ENCODE measurements at places on chromosomes 2 and 18. TPM values are rescaled to one million over a fixed set of nuclear protein-coding genes. Genes with fewer than 3 reads are reported as not detected.

DNA sequence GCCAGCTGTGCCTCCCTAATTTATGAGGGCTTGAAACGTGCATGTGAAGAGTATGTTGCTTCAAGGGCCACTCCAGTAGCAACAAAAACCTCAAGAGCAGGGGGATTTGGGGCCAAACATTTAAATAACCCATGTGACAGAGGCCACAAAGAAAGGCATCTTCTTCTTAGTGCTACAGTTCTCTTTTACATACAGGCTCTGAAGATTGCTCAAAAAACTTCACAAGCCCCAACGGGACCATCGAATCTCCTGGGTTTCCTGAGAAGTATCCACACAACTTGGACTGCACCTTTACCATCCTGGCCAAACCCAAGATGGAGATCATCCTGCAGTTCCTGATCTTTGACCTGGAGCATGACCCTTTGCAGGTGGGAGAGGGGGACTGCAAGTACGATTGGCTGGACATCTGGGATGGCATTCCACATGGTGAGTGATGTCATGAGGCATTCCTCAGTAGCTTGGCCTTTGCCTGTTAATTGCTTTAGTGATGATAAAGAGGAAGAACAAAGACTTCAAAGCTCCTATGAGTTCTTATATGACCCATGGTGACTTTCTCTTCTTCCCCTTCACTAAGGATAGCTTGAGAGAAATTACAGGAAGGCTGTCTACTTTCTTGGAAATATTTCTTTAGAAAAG is 40.1 kb downstream of the NRP2 start:
- H3K27me3 ChIP-seq = no peaks in the 10 kb centered on the region
- H3K4me3 ChIP-seq = no peak overlapping the region
- H3K4me1 ChIP-seq = peaks cover 7% of the 10 kb centered on the region
- H3K36me3 ChIP-seq = peaks cover 48% of the 10 kb centered on the region

GRCh38 chr2:23505218-23505983 is 120.4 kb downstream of the KLHL29 start:
- no peaks in the 10 kb centered on the region for H3K36me3 ChIP-seq
- H3K27me3 ChIP-seq = no peaks in the 10 kb centered on the region
- DNase-seq = no peak
- no peak overlapping the region for H3K4me3 ChIP-seq
- H3K27ac ChIP-seq = no peak overlapping the region

GRCh38 chr2:236747426-236747825 is 177.8 kb downstream of the ACKR3 start:
- peaks cover 21% of the 10 kb centered on the region for H3K4me1 ChIP-seq
- no peak overlapping the region for H3K4me3 ChIP-seq
- H3K27ac ChIP-seq = no peak overlapping the region
- no peak for DNase-seq

DNA sequence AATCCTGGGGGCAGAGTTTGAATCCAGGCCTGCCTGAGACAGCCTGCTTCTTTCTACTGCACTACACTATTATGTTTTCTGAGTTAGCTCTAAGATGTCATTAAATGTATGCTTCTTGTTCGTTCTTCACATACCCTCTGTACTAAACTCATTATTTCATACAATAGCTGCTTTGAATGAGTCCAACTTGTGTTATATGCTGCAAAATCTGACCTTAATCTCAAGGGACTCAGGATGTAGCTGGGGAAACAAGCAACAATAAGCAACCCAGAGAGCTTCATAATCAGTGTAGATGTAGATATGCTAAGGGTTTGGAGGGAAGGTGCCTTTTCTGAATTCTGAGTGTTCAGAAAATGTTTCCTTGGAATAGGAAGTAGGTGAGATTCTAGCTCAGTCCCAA is 14.4 kb downstream of the FMNL2 start:
- no peak overlapping the region for H3K27ac ChIP-seq
- no peaks in the 10 kb centered on the region for H3K27me3 ChIP-seq
- no peaks in the 10 kb centered on the region for H3K4me1 ChIP-seq
- no peak for DNase-seq
- H3K4me3 ChIP-seq = no peak overlapping the region

DNA sequence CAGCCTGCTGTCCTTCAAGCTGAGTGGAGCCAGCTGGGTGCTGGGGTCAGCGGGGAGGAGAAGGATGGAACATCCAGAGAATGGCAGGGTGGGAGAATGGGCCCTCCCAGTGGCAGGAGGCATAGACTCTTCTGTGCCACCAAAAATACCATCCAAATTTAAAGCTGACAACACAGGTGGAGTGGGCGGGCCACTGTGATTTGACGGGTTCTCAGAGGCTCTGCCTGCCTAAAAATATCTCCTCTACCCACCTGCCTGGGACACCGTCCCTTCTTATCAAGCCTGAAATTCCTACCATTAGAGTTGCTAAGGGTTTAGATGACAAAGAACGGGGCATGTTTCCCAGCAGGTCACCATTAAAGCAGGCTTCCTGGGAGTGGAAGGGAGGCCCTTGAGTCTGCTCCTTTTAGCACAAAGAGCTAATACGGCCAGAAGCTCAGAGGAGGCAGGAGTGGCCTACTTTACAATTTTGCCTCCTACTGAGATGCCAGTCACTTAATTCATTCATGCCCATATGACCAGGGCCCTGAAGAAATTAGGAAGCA is 19.8 kb upstream of the MARCHF4 start:
- no peaks in the 10 kb centered on the region for H3K27me3 ChIP-seq
- H3K36me3 ChIP-seq = no peaks in the 10 kb centered on the region
- no peak overlapping the region for H3K27ac ChIP-seq
- no peak for DNase-seq
- no peaks in the 10 kb centered on the region for H3K4me1 ChIP-seq

GRCh38 chr2:123080331-123080730 is 944.8 kb upstream of the CNTNAP5 start:
- no peak for DNase-seq
- no peaks in the 10 kb centered on the region for H3K4me1 ChIP-seq
- no peak overlapping the region for H3K4me3 ChIP-seq
- no peaks in the 10 kb centered on the region for H3K27me3 ChIP-seq
- H3K36me3 ChIP-seq = no peaks in the 10 kb centered on the region

- H3K36me3 ChIP-seq = no peaks in the 10 kb centered on the region
- no peaks in the 10 kb centered on the region for H3K4me1 ChIP-seq
- no peak overlapping the region for H3K27ac ChIP-seq
Observed at GRCh38 chr18:45403341-45404049, 211.8 kb upstream of the SLC14A2 start.

Gene IMPA2
- 54.6 TPM for total RNA-seq

DNA sequence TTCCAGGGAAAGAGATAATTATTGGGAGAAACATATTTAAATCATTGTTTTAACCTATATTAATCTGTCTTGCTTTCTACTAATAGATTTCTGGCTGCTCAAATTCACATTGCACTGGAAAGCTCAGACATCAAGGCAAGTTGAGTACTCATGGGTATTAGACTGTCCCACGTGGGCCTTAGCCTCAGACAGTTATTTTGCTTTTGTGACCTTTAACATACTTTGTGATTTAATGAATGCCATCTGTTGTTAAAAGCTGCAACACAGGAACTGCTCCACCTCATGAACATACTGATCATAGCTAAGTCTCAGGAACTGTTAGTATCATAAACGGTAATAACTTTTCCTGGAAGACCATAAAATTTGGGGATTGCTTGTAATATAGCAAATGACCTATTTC is 2.7 kb upstream of the LCT start:
- no peaks in the 10 kb centered on the region for H3K27me3 ChIP-seq
- H3K36me3 ChIP-seq = peaks cover 14% of the 10 kb centered on the region
- peaks cover 22% of the 10 kb centered on the region for H3K4me1 ChIP-seq
- H3K4me3 ChIP-seq = no peak overlapping the region
- DNase-seq = no peak
- H3K27ac ChIP-seq = peak overlapping the region; percentile 64

Gene MROH2A
- not detected for total RNA-seq

DNA sequence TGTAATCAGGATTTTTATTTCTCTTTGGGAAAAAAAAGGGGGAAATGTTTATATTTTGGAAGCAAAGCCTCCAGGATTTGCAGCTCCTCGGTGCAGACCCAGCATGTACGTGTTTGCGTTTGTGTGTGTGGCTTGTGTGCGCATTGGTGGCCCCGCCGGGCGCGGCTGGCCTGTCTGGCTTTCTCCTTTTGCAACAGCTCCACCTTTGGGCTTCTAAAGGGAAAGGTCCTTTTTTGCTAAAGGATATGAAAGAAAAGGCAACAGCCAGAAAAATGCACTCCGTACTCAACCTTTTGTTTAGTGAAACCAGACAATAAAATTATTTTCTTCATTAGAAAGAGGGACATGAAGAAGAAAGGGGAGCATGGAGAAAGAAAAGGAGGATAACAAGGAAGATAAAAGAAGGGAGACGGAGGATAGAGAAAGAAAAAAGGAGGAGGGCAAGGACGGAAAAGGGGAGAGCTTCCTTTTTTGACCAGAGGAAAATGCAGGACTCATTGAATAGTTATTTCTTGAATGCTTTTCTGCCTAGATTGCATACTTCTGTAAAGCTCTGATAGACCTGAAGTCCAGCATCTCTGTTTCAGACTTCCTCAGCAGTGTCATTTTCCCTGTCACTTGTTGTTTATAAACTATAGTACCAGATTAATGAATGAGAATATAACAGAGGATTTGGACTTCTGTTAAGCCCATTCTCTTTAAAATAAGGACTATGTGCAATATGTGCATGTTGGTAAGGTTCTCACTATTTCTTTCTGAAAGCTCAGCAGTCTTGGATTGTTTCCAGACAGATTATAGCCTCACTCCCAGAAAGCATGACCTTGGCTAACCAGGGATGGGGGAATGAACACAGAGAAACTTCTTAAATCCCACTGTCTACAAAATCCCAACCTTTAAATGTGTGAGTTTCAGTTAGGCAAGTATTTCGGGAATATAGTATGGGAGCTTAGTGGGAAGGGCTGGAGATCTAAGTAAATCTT is 563.1 kb upstream of the PIK3C3 start:
- no peak overlapping the region for H3K27ac ChIP-seq
- no peaks in the 10 kb centered on the region for H3K27me3 ChIP-seq

GRCh38 chr2:128563348-128563687 is 244.7 kb upstream of the HS6ST1 start:
- no peaks in the 10 kb centered on the region for H3K27me3 ChIP-seq
- H3K4me1 ChIP-seq = peaks cover 4% of the 10 kb centered on the region
- H3K27ac ChIP-seq = no peak overlapping the region
- H3K36me3 ChIP-seq = no peaks in the 10 kb centered on the region

DNA sequence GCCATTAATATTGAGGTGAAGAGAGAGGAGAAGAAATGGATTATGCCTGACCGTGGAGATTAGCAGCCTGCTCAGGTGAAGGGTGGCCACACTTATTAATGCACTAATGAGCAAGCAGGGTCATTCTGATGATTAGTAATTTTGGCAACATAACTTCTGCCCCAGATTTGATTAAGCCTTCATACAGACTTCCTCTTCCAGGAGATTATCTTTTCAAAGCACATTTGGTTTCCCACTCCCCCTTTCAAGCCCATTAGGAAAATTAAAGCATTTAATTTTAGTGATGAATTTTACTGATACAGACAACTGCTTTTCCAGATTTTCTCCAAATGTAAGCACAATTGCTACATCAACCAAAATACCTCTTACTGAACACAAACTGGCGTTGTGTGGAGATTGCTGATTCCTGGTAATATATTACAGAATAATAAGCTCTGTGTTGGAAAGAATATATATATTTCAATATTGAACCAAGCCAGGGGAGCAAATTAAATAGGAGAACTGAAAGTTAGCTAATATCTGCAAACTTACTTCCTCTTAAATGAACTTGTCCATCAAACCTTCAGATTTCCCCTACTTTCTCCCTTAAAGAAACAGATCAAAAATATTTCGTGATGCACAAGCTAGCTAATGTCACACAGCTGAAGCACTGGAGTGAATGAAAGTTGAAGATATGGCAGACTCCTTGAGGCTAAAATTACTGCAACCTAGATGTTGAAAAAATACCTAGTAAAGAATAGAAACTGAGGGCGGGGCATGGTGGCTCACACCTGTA is 140.8 kb downstream of the FAM210A start:
- no peaks in the 10 kb centered on the region for H3K27me3 ChIP-seq
- H3K4me3 ChIP-seq = no peak overlapping the region
- peak overlapping the region; percentile 32 for H3K27ac ChIP-seq
- no peaks in the 10 kb centered on the region for H3K36me3 ChIP-seq

- no peaks in the 10 kb centered on the region for H3K4me1 ChIP-seq
- H3K27ac ChIP-seq = no peak overlapping the region
- H3K4me3 ChIP-seq = no peak overlapping the region
- no peaks in the 10 kb centered on the region for H3K27me3 ChIP-seq
Observed at GRCh38 chr2:241053576-241054251, 48.4 kb downstream of the MTERF4 start.

GRCh38 chr2:220572385-220572784 is 945.0 kb downstream of the SLC4A3 start:
- no peaks in the 10 kb centered on the region for H3K36me3 ChIP-seq
- no peak for DNase-seq
- H3K27me3 ChIP-seq = no peaks in the 10 kb centered on the region
- H3K27ac ChIP-seq = no peak overlapping the region
- H3K4me1 ChIP-seq = no peaks in the 10 kb centered on the region

Gene PREB
- 42.1 TPM for total RNA-seq

DNA sequence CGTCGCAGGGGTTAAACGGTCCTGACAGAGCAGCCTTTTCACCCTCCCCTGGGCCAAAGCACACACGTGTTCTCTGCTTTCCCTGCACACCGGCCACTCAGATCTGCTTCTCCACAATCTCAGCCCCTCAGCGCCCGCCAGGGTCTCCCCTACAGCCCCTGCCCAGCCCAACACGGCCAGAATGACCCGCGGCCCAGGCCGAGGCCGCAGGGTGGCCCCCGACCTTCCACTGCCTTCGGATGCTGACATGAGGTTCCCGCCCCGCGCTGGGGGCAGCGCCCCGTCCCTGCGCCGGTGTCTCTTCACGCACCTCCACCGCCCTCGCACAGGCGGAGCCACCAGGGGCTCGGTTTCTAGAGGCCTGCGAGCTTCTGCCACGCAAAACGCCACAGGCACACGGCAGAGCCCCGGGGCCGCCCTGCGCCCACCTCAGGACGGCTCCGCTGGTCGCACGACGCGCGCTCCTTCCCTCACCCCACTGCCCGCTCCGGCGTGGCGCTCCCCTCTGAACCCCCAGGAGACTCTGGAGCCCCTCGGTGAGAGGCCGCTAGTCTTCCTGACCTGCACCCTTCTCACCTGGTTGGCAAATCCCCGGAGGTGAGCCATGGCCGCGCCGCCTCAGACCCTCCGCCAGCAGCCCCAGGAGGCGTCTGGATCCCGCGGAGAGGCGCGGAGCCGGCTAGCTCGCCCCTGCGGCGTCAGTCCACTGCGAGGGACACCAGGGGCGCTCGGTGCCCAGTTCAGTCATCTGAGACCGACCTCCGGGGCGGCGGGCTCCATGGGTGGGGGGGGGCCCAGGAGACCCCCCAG is 749 bp downstream of the STK25 start:
- no peaks in the 10 kb centered on the region for H3K27me3 ChIP-seq
- peak overlapping the region; percentile 89 for H3K4me3 ChIP-seq
- DNase-seq = peak; percentile 85
- H3K27ac ChIP-seq = peak overlapping the region; percentile 92
- no peaks in the 10 kb centered on the region for H3K36me3 ChIP-seq
- peaks cover 26% of the 10 kb centered on the region for H3K4me1 ChIP-seq

Measured in upper lobe of right lung (tissue), 1 donor.